ENCODE measurements at places on chromosomes 6 and 20.

DNA sequence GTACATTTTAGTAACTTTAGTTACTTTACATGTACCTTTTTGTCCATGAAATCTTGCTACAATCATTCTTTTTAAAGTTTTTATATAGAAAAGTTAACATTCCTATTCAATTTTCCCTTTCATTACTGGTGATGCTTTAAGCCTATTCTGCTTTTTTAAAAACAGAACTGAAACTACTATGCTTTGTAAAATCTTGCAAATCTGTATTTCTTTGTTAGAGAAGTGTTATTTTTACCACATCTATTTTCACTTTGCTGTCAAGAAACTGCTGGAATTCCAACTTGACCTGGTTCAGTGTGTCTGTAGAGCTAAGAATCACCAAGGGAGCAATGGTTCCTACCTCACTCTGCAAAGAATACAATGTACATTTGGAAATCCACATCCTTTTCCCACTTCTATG lies 21.8 kb upstream of the SAMD5 start:
- no peak for DNase-seq

DNA sequence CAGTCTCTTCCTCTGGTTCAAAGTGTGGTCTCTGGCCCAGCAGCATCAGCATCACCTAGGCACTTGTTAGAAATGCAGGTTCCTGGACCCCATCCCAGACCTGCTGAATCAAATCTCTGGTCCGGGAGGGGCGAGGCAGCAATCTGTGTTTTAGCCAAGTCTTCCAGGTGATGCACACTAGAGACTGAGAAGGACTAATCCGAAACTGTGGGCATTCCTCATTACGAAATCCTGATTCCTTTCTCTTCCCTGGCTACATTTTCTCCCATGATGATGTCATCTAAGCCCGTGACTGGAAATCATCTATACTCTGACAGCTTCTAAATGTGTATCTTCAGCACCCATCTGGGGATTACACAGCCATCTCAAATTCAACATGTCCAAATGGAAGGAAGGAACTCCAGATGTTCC lies 39.7 kb upstream of the PRND start:
- no peak for DNase-seq

- DNase-seq: no peak
These were observed 7.1 kb downstream of the GLP1R start for GRCh38 chr6:39055661-39056060.

- DNase-seq: no peak
These were observed 9.7 kb upstream of the CD40 start for GRCh38 chr20:46108435-46108841.
